ENCODE measurements at places on chromosomes 6 and 20.

DNA sequence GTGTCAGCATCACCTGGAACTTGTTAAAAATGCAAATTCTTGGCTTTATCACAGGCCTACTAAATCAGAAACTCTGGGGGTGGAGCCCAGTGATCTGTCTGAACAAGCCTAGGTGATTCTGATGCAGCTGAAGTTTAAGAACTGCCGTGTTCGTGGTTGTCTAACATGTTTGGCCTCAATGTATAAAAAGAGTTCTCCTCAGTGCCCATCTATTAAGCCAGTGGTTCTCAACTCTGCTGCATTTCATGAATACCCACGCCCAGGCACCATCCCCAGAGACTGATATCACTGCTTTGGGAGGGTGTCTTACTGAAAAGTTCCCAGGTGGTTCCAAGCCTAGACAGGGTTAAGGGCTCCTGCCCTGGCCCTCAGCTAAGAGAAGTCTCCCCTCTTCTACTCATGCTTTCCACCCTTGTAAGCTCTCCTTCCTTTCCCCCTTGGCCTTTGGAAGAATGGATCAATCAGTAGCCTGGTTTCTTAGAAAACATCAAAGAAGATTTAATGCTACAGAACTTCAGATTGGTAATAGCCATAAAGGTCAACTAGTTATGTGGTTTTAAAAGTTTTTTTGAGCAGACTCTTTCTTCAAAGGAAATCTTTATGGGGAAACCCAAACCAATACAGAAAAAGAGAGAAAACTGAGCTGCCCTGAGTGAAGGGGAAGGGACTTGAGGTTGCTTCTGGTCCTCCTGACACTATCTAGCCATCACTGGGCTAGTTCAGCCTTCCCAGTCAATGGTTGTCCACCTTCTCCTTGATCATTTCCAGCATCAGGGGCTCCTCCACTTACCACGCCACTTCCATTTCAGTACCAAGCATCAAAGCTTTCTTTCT lies 38.9 kb upstream of the TNFAIP3 start:
- DNase-seq, result no peak

DNA sequence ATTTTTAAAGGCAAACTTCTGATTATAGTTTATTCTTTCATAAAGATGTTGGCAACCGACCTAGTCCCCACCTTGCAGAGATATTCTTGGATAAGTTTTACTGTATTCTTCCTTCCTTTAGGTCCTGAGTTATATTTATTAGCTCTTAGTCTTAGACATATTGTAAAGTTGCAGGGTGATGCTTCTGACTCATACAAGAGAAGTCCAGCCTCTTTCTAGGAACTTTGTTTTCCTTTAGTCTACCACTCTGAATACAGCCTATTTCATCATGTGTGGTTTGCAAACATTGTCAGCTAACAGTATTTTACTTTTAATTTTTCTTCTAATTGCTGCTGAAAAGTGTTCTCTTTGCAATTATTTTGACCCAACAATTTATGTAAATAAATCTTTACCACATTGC lies 686.7 kb downstream of the COL12A1 start:
- no peak for DNase-seq

GRCh38 chr20:8788831-8789230 lies 280.1 kb upstream of the PLCB4 start:
- DNase-seq, result no peak

- no peak for DNase-seq
These were observed 41.9 kb upstream of the SLA2 start for GRCh38 chr20:36687850-36688249.

GRCh38 chr6:4466261-4466660 lies 309.9 kb upstream of the CDYL start:
- no peak for DNase-seq

DNA sequence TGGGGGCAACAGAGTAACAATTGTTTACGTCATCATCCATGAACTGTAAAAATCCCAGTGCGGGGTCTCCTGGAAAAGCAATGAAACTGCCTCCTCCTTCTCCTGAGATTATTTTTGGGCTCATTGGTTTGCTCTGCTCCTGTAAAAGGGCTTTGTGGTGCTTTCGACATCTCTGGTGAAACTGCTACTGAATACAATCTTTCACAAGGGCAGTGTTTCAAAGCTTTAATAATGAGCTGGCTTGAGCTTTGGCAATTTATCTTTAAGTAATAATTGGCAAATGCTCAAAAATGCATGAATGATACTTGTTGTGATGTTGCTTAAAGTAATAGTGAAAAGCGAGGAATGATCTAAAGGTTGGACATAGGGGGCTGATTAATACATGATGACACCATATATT lies 43.5 kb upstream of the ENPP1 start:
- no peak for DNase-seq

GRCh38 chr20:50442512-50442911 lies 67.7 kb upstream of the PTPN1 start:
- no peak for DNase-seq

DNA sequence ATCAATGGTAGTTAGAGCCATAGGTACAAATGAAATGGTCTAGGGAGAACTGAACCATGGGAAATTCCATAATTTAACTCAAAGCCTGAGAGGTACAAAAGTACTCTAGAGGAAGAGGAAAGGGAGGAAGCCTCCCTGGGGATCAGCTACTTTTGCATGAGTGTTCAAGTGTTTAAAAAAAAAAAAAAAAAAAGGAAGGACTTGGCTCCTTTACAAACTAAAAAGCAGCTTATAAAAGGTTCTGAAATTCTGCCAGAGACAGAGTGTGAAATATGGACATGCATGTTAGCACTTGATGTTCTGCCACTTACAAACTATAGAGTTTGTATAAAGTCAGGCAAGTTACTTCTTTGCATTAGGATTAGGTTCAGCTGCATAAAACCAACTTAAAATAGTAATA lies 290.0 kb downstream of the TBC1D7 start:
- DNase-seq, result no peak

DNA sequence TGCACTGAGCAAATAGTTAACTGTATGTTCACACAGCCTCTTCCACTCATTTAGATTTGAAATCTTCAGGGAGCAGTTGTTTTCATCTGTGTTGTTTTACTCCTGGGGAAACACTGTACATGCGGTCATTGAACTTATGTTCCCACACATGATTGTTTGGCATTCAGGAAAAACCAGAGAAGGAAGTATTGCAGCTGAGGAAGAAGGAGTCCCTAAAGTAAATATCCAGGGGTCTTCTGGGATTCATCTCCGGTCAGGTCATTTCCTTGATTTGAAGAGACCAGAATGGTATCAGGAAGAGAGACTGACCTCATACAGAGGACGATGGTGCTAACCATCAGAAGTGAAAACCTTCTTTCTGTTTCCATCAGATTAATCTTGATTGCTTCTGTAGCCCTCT lies 52.5 kb downstream of the DCBLD1 start:
- no peak for DNase-seq

DNA sequence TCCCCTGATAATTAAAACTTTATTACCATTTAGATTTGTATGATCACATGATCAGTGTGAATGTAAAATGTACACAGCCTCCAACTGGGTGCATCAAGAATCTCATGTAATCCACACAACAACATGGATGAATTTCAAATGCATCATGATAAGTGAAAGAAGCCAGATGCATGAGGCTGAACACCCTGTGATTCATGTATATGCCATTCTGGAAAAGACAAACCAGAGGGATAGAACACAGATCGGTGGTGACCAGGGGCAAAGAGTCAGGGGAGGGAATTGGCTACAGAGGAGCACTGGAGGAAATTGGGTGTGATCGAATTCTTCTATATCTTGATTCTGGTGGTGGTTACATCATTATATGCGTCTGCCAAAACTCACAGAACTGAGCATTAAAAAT lies 170.7 kb upstream of the SLC24A3 start:
- DNase-seq, result no peak

DNA sequence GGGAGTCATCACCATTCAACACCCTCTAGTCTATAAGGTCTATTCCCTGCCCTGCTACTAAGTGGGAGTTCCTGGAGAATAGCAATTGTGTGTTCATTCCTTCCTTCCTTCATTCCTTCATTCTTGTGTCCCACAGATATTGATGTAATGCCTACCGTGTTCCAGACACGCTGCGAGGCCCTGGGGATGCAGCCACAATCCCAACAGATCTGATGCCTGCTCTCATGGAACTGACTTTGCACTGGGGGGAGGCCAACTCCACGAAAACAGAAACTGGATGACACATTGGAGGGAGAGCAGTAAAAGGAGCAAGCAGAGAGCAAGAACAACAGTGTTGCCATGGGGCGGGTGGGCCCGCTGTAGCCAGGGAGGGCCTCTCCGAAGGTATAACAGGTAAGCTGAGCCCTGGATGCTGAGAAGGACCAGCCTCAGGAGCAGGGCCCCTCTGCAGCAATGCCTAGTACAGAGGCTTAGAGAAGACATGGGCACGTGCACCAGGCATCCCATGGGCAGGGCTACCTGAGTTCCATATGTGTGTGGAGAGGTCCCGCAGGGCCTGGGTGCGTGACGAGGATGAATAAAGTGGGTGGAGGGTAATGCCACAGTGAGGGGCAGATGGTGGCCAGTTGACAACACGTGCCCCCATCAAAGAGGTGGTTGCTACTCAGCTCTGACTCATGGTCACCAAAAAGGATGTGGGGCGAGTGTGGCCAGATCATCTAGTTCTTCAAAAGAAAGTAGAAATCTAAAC lies 173.9 kb downstream of the NFATC2 start:
- DNase-seq, result no peak

DNA sequence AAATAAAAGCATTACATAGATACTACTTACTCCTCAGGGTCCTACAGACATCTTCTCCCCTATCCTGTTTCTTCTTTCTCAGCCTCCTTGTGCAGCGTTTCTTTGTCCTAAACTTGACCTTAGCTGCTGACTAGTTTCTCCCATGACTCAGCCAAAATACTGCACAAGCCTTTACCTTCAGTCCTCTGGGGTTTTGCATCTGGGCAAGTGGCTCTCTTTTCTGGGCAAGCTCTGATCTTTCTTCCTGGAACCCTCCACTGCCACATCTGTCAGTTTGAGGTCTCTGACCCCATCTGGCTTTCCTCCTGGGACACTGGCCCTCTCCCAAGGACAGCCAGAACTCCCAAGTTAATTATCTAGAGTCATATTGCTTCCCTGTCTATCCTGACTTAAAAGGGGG lies 838.4 kb downstream of the DHX35 start:
- DNase-seq, result no peak

DNA sequence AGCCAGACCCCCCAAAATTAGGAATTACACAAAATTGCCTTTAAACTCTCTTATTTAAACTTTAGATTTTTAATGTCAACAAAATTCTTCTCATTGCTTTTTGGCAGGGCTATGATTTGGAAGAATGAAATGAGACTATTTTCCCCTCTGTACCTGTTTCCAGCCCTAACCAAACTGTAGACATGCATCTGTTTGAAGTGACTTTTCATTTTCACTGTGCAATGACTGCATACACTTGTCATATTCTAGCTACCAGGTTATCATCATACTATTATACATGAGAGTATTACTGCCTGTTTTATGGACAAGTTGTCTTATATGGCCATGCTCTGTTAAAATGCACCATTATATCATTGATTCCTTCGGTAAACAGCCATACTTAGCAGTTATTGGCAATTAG lies 295.2 kb downstream of the TBC1D7 start:
- no peak for DNase-seq

DNA sequence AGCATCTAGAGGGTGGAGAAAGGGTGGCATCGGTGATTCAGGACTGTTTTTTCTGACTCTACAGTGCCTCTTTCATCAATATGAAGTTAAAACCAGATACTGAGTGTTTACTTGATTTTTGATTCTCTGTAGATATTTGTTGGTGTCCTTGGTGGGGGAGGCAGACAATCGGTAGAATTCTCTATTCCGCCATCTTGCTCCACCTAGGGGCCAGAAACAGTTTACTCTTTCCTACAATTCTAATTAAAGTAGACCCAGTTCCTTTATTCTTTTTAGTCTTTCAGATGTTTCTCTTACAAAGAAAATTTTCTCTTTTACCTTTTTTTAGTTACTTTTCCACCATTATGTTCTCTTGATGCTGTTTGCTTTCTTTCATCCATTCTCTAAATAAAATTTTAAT lies 162.1 kb upstream of the RAB32 start:
- no peak for DNase-seq

- peak; percentile 51 for DNase-seq
These were observed 3.1 kb downstream of the PXDC1 start for GRCh38 chr6:3748208-3749066.

- no peak for DNase-seq
These were observed 15.7 kb upstream of the MRAP2 start for GRCh38 chr6:84017709-84018452.

DNA sequence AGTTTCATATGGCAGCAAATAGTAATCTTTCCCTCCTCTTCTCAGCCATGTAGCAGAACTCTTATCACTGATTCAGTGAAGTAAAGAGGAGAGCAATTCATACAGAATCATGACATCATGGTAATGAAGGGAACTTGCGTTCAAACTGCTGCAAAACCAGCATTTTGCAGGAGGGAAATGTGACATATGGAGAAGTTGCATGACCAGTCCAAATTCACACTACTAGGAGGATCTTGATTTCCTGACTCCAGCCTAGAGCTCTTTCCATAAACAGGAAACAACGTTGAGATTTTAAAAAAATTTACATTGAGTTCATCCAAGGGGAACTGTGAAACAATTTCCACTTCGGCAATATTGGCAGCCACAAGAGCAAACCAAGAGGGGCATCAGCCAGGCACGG lies 63.8 kb downstream of the MBOAT1 start:
- no peak for DNase-seq

- DNase-seq, result no peak
These were observed 8.7 kb upstream of the ZSCAN12 start for GRCh38 chr6:28408076-28408802.

DNA sequence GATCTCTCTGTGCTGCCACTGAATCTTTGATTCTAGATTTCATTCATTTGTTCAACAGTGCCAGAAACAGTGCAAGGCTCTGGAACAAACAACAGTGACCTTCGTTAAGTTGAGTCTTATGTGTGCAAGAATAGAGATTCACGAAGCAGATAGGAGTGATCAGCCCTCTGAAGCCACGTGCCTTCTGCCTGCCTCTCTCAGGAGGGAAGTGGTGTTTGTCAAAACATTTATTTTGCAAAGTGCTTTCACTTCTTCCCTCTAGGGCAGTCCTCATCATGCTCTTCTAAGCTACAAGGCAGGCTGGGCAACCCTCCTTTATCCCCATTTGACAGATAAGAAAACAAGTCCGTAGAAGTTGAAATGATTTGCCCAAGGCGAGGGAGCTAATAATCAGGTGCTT lies 204.3 kb downstream of the TFAP2C start:
- DNase-seq, result no peak

Measured in CD14-positive monocyte (primary cell).